ENCODE measurements at places on chromosomes 2 and 18. TPM values are rescaled to one million over a fixed set of nuclear protein-coding genes. Genes with fewer than 3 reads are reported as not detected.

DNA sequence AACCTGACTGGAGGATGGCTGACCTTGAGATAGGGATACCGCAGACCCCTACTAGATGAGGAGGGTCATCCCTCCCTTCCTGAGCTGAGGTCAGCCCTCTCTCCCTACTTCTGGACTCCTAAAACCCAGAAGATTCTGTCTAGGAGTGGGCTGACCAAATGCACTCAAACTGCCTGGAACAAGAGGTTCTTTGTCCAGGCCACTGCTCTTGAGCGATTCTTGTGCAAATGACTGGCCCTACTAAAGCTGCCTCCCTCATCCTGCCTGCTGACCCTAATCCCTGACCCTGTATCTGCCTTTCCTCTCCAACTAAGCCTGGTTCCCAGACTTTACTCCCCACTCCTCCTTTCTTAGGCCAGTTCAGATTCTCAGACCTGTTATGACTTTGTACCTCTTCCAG is 56.2 kb downstream of the EFR3B start:
- DNase-seq = no peak

Gene KCNE4
- 4.1 TPM for total RNA-seq

GRCh38 chr2:181697126-181697525 is 16.8 kb upstream of the NEUROD1 start:
- no peak for DNase-seq

Gene CNTNAP5
- total RNA-seq = not detected

Gene SIX3
- not detected for total RNA-seq

GRCh38 chr2:219574484-219575311 is 2.6 kb downstream of the INHA start:
- DNase-seq = no peak

- peak; percentile 92 for DNase-seq
These were observed 73.3 kb upstream of the KLF7 start for GRCh38 chr2:207238831-207239701.

DNA sequence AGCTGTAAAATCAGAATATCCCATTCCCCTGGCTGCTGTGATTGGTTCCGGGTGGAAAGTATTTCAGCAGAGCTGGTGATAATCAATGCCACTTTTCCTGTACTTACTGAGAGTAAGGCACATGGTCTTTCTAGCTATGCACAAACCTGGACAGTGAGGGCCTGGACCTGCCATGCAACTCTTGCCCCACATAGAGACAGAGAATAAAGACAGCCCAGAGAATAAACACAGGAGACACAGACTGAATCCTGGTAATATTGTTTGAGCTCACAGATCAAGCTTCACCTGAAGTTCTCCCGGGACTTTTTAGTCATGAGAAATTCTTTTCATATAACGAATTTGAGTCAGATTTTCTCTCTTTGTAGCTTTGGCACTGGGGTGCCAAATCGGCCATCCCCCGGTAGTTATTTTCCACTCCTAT is 81.9 kb downstream of the ACAA2 start:
- DNase-seq = no peak

DNA sequence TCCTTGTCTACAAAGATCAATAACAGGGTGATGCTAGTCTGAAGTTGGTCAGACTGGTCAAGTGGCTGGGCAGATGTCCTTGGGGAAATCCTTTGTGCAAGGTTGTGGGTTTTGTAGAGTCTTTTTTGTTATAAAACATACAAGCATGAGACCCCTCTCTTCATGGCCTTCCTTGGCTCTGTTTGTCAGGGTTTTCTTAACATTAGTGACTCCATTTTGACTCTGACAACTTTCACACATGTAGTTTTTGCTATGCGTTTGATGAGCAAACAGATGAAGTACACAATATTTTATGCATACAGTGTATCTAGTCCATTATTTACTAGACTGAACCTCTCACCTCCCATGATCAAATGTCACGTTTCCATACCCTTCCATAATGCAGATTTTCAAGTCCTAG is 151.2 kb upstream of the KLF7 start:
- DNase-seq = no peak

GRCh38 chr18:42442656-42443055 is 487.6 kb downstream of the PIK3C3 start:
- no peak for DNase-seq

DNA sequence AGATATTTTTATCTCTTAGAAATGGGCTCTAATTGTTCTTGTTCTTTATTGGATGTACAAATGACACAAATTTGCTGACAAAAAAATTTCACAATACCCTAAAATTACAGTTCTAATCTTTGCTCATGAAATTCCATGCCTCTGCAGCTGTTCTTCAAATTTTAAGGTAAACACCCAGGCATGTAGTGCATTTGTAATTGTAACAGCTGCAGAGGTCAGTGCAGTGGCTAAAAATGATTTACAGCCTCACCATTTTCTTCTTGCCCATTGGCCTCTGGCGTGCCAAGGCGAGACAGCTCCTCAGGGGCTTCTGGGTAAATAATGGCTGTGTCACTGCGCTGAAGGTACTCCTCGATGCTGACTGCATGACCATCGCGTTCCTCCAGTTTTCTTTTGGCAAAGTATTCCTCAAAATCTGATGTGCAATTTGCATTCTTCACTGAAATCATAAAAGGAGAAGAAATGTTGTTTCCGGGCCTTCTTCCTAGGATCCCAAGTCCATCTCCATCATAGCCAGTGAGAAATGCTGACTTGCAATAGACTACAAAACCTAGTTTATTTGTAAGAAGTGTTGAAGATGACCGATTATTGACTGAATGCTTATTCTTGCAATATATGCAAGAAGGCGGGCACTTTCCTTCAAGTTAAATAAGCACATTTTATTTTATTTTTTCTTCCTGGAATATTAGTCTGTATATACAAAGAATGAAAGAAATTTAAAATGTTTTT is 115.2 kb downstream of the ZEB2 start:
- no peak for DNase-seq

DNA sequence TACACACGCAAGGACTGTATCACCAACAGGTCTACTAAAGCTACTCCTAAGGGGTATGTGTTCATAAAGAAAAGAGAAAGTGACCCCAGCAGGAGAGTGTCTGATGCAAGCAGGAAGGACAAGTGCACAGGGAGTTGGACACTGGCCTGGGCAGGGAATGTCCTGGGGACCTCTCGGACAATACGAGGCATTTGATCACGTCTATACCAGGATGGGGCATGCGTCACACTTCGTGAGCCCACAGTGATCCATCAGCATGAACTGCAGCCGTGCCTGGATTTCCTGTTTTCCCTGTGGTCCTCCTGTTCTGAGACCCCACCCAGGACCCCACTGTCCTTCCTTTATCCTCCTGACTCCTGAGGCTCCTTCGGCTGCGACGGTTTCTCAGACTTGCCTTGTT is 113.9 kb downstream of the HDAC4 start:
- DNase-seq = no peak

Gene ACVR2A
- total RNA-seq = 74.0 TPM

DNA sequence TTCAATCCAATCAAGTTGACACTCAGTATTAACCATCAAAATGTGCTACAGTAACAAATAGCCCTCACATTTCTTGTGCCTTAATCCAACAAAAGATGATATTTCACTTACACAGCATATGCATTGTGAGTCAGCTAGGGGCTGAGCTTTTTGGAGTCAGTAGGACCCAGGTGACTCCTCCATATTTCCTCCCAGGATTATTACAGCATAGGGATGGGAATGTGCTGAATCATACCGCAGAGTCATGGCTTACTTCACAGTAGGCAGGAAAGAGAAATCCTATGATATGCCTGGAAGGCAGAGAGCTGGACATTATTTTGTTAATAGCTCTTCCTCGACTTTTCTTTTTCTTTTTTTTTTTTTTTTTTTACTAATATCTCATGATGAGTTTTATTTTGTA is 153.3 kb downstream of the TMEM182 start:
- no peak for DNase-seq

- no peak for DNase-seq
These were observed 1225.8 kb downstream of the SUCLG1 start for GRCh38 chr2:83233326-83233725.

Gene CAB39
- 72.0 TPM for total RNA-seq

GRCh38 chr2:104944495-104944894 is 90.6 kb downstream of the POU3F3 start:
- no peak for DNase-seq

GRCh38 chr2:127342101-127342500 is 45.7 kb downstream of the MAP3K2 start:
- DNase-seq = no peak

DNA sequence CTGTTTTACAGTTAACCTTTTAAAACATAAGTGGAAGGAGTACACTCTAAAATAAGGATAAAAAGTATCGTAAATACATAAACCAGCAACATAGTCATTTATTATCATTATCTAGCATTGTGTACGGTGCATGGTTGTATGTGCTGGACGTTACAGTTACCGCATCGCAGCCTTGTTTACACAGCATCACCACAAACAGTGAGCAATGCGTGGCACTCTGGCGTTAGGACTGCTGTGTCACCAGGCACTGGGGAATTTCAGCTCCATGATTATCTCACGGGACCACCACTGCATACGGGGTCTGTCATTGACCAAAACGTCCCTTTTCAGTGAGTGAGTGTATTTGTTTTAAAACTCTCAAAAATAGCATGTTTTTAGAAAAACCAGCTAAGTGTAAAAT is 103.0 kb upstream of the SNTG2 start:
- no peak for DNase-seq

DNA sequence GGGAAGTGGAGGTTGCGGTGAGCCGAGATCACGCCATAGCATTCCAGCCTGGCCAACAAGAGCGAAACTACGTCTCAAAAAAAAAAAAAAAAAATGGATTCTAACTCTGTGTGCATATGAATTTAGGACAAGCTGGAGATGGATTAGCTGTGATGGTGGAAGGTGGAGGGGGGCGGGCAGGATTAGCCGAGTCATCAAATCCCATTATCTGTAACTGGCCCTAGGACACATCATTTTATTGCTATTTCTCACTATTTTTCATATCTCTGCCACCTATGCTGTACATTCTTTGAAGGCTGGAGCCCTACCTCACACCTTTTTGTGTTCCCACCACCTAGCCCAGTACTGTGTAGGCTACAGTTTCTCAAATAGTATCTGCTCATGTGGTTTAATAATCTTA is 7.3 kb upstream of the CDK5R2 start:
- DNase-seq = no peak

GRCh38 chr18:76426737-76427305 is 68.2 kb downstream of the ZNF516 start:
- DNase-seq = no peak

- DNase-seq = no peak
These were observed 680.3 kb downstream of the DPP10 start for GRCh38 chr2:115122701-115123100.

GRCh38 chr2:134020608-134021007 is 233.3 kb upstream of the MGAT5 start:
- no peak for DNase-seq

- no peak for DNase-seq
These were observed 83.8 kb downstream of the EDAR start for GRCh38 chr2:108905176-108905575.

- no peak for DNase-seq
These were observed 52.3 kb downstream of the TCF7L1 start for GRCh38 chr2:85185431-85185940.

Gene PPP1R1C
- total RNA-seq = 1.5 TPM

- no peak for DNase-seq
These were observed 38.7 kb downstream of the MSTN start for GRCh38 chr2:190023860-190024259.

Gene KCNJ3
- total RNA-seq = 0.08 TPM

Gene TUBA4B
- total RNA-seq = not detected

DNA sequence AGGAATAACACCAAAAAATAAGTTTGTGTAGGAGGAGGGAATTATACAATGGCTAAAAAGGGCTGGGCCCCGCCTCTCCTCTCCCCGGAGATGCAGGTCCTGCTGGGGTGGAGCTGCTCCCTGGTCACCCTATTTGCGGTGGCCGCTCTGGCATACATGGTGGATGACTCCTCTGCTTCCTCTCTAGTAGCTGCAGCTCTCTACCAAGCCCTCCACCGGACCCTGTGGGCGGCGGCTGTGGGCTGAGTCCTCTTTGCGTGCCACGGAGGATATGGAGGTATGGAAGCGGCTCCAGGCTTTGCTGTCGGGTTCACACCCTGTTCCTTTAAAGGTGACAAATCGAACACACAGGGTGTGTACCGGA is 77.1 kb upstream of the SEC11C start:
- no peak for DNase-seq

Gene YES1
- total RNA-seq = 94.3 TPM

DNA sequence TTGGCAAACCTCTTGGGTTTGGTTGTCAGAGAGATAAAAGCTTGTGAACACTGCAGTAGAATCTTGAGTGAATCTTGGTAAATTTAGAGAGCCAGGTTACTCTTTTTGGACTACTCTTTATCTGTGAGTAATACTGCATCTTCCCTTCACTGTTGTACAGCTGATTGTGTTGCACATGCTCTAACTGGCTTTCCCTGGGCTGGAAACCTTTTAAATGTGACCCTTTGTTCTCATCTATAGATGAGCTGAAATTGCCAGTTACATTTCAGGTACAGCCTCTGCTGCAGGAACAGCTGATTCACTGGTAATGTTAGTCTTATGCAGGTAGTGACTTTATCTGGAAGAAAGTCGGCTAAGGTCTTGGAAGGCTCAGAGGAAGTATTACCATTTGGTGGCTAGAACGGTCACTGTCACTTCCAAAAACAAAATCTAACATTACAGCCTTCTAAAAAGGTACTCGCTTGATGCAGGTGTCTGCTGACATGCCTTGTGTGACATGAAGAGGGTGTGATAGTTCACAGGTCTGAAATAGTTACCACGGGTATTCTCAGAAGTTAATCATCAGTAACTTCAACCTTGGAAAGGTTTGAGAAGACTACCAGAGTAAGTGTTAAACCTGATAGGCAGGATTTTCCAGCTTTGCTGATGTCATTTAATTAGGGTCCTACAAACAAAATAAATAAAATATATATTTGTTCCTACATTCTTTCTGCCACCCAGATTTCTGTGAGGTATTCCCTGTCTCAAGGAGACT is 851.1 kb downstream of the SLC4A3 start:
- DNase-seq = no peak

- DNase-seq = no peak
These were observed 74.4 kb downstream of the MEIS1 start for GRCh38 chr2:66509326-66509811.

DNA sequence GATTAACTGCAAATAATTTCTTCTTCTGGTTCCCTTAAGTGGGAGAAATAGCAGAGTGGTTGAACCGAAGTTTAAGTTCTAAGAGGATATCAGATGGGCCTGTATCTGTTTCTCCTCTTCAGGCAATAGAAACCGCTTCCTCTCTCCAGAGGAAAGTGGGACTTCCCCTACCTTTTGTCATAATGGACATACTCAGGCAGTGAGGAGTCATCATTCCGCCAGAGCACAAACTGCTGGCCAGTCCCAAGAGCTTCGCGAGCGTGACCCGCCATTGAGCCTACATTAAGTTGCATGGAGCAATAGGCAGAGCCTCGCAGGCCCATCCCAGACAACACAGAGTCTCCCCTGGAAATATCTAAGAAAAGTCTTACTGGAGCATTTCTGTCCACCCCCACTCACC is 158.9 kb downstream of the LDLRAD4 start:
- DNase-seq = no peak

Gene DNAJC5G
- total RNA-seq = not detected

Gene PLCL1
- 2.1 TPM for total RNA-seq

Measured in lower leg skin (tissue), 4 donors.